ENCODE measurements at places on chromosomes 5 and 9. TPM values are rescaled to one million over a fixed set of nuclear protein-coding genes. Genes with fewer than 3 reads are reported as not detected.

OR1Q1 gene
- not detected for total RNA-seq

VCP gene
- total RNA-seq = 138 TPM

DNA sequence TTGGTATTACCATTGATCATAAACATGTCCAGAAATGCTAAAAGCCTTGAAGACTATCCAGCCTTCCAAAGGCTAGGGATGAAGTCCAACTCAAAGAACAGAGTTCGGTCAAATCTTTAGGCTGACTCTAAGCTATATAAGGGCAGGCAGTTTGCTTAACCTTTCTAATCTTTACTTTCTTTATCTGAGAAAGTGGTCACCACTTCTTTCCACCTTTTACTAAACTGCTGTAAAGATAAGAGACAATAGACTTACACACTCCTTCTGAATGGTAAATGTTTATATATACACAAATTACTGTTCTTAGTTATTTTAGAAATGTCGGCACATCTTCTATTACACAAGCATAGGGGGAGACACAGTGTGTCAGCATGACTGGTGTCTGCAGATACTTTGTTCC lies 100.4 kb downstream of the NREP start:
- H3K36me3 ChIP-seq = no peaks in the 10 kb centered on the region
- no peak overlapping the region for H3K4me3 ChIP-seq
- H3K27me3 ChIP-seq = no peaks in the 10 kb centered on the region
- no peak for DNase-seq
- H3K4me1 ChIP-seq = no peaks in the 10 kb centered on the region

- H3K27me3 ChIP-seq = peaks cover 4% of the 10 kb centered on the region
- H3K4me3 ChIP-seq = no peak overlapping the region
- no peaks in the 10 kb centered on the region for H3K36me3 ChIP-seq
These were observed 963 bp upstream of the HTR1A start for GRCh38 chr5:63963080-63963735.

DNA sequence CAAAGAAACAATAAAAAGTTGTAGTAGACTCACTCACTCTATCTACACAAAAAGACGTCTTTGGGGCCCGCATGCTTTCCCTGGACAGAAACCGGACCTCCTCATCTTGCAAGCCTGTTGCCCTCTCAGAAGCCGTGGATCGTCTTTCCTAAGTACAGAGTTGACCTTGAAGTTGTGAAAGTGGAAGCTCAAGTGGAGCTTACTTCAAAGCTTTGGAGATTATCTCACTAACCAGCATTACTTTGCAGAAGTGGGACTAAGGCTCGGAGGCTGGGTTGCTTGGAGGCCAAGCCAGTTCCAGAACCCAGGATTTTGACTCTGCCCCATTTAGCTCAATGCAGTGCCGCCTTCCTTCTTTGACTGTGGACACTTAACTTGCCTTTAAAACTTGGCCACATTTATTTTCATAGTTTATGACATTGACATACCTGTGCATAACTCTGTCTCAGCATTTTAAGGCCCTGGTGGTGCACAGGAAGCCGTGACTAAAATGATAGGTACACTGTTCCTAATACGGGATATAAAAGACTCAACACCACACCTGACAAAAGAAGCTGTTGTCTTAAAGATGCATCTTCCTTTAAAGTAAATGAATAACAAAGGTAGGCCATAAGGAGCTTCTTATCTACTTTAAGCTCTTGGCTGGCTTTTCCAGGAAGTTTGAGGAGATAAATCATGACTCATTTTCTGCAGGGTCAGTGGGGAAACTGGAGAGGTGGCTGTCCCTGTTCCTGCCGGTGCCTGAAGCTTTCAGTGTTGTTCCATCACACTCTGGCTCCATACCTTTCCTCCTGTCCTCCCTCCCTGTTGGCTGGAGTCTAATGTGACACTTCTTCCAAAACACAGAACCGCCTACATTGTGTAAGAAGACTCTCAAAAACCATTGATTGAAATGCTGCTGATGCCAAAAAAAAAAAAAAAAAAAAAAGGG lies 10.7 kb downstream of the SLC25A25 start:
- H3K4me3 ChIP-seq = peak overlapping the region; percentile 10
- DNase-seq = no peak
- no peaks in the 10 kb centered on the region for H3K36me3 ChIP-seq
- H3K27ac ChIP-seq = peak overlapping the region; percentile 92

- H3K36me3 ChIP-seq = no peaks in the 10 kb centered on the region
- H3K4me3 ChIP-seq = no peak overlapping the region
- no peak for DNase-seq
- H3K4me1 ChIP-seq = no peaks in the 10 kb centered on the region
- no peak overlapping the region for H3K27ac ChIP-seq
These were observed 101.3 kb downstream of the PAM start for GRCh38 chr5:102856389-102856777.

GRCh38 chr9:79371948-79372555 lies 199.7 kb upstream of the TLE4 start:
- no peaks in the 10 kb centered on the region for H3K36me3 ChIP-seq
- H3K4me3 ChIP-seq = no peak overlapping the region
- H3K4me1 ChIP-seq = no peaks in the 10 kb centered on the region
- no peaks in the 10 kb centered on the region for H3K27me3 ChIP-seq

- no peaks in the 10 kb centered on the region for H3K4me1 ChIP-seq
- H3K27me3 ChIP-seq = no peaks in the 10 kb centered on the region
- no peaks in the 10 kb centered on the region for H3K36me3 ChIP-seq
- no peak overlapping the region for H3K27ac ChIP-seq
These were observed 170.5 kb downstream of the NNT start for GRCh38 chr5:43773478-43773844.

DNA sequence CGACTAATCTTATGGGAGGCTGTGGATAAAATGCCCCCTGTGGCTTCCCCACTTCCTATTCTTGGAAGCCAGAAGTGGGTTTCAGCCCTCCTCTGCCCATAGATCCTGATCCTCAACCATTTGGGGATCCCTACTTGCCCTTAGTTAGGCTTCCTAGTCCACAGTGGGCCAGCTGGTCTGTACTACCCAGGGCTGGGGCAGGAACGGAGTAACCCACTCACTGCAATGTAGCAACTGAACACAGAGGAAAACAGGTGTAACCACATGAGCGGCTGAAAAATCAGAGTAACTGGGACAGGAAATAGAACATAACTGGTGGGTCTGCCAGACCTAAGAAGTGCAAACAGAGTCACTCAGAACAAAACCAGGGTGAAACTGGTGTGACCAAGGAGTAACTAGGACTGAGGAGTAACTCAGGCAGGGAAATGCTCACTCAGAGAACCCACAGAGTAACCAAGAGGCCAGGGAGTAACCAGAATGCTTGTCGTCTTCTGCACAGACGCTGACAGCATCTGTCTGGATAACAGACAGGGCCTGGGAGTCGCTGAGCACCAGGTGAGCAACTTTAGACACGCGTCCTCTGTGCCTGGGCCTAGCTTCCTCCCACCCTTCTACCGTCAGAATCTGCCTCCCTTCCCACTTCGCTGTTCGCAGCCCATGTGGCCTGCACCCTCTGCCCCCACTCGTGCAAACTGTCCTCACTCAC lies 1.0 kb downstream of the AQP3 start:
- peak; percentile 73 for DNase-seq
- H3K27ac ChIP-seq = peak overlapping the region; percentile 76
- peak overlapping the region; percentile 44 for H3K4me3 ChIP-seq
- no peaks in the 10 kb centered on the region for H3K27me3 ChIP-seq
- H3K4me1 ChIP-seq = peaks cover 42% of the 10 kb centered on the region

- H3K27me3 ChIP-seq = no peaks in the 10 kb centered on the region
- no peaks in the 10 kb centered on the region for H3K4me1 ChIP-seq
- no peaks in the 10 kb centered on the region for H3K36me3 ChIP-seq
- no peak overlapping the region for H3K27ac ChIP-seq
- H3K4me3 ChIP-seq = no peak overlapping the region
- DNase-seq = no peak
These were observed 18.6 kb downstream of the ARPC5L start for GRCh38 chr9:124880501-124880900.

GRCh38 chr5:84393969-84394368 lies 9.3 kb upstream of the EDIL3 start:
- no peak overlapping the region for H3K4me3 ChIP-seq
- DNase-seq = no peak
- H3K4me1 ChIP-seq = no peaks in the 10 kb centered on the region
- no peaks in the 10 kb centered on the region for H3K36me3 ChIP-seq
- no peaks in the 10 kb centered on the region for H3K27me3 ChIP-seq

DNA sequence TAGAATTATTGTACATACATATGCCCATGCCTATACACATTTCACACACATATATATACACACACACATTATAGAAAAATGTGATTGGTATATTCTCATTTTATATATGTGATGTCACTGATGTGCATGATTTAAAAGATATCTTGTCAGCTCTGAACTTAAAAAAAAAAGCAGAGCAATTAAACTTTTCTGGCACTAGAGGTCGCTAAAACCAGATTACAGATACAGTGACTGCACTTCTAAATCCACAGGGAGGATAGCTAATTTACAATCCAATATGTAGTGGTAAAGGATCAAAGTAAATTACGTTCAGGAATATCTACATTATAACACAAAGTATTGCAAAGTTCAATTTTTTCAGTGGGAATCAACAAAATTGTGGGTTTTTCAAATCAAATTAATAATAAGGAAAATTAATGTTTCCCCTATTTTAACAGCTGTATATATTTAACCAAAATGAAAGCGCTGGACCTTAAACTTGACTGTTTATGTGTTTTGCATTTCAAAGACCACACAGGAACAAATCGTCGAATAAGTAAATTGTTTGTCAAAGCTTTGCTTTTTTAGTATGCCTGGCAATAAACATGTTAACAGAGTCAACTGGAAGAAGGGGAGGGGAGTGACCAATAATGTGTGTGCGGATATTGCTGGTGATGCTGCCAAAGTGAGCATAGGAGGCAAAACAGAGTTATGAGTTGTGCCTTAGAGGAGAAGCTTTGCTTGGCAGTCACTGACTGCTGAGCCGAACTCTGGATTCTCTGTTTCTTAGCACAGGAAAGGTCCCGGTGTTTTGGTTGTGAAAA lies 1201.4 kb upstream of the C9orf72 start:
- no peaks in the 10 kb centered on the region for H3K27me3 ChIP-seq
- no peak overlapping the region for H3K27ac ChIP-seq
- H3K4me3 ChIP-seq = no peak overlapping the region
- DNase-seq = no peak
- no peaks in the 10 kb centered on the region for H3K4me1 ChIP-seq

GRCh38 chr9:122020398-122020797 lies 72.7 kb downstream of the TTLL11 start:
- H3K4me1 ChIP-seq = no peaks in the 10 kb centered on the region
- H3K36me3 ChIP-seq = no peaks in the 10 kb centered on the region
- H3K4me3 ChIP-seq = no peak overlapping the region
- H3K27ac ChIP-seq = no peak overlapping the region
- no peaks in the 10 kb centered on the region for H3K27me3 ChIP-seq

GRCh38 chr5:111453295-111453694 lies 59.0 kb downstream of the STARD4 start:
- H3K27ac ChIP-seq = no peak overlapping the region
- no peak overlapping the region for H3K4me3 ChIP-seq
- H3K27me3 ChIP-seq = no peaks in the 10 kb centered on the region
- H3K4me1 ChIP-seq = no peaks in the 10 kb centered on the region

GRCh38 chr5:103474677-103475076 lies 87.9 kb downstream of the NUDT12 start:
- H3K27ac ChIP-seq = no peak overlapping the region
- no peak for DNase-seq
- no peaks in the 10 kb centered on the region for H3K27me3 ChIP-seq
- H3K4me1 ChIP-seq = no peaks in the 10 kb centered on the region

All from Peyer's patch (tissue), 4 donors.